ENCODE measurements at places on chromosomes 2 and 18.

- H3K27me3 ChIP-seq: no peaks in the 10 kb centered on the region
- peaks cover 30% of the 10 kb centered on the region for H3K4me1 ChIP-seq
- peak overlapping the region; percentile 56 for H3K27ac ChIP-seq
- DNase-seq: peak; percentile 84
Observed at GRCh38 chr2:29519338-29519925, 402.0 kb downstream of the ALK start.

DNA sequence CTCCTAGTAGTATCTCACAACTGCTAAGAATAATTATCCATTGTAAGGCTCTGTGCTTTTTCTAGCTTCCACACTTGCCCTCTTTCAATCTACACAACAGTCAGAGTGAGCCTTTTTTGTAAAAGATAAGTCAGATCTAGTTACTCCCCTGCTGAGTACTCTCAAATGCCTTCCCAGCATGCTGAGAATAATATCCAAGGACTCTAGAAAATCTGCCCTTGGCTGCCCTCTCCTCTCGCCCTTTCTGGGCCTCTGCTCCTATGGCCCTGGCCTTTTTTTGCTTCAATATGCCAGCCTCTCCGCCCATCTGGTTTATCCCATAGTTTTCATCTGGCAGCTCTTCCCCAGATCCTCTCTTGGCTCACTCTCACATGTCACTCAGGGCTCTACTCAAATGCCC lies 455.9 kb upstream of the UBE2E3 start:
- no peak overlapping the region for H3K4me3 ChIP-seq
- H3K36me3 ChIP-seq: no peaks in the 10 kb centered on the region
- peaks cover 8% of the 10 kb centered on the region for H3K4me1 ChIP-seq
- H3K27ac ChIP-seq: peak overlapping the region; percentile 30

DNA sequence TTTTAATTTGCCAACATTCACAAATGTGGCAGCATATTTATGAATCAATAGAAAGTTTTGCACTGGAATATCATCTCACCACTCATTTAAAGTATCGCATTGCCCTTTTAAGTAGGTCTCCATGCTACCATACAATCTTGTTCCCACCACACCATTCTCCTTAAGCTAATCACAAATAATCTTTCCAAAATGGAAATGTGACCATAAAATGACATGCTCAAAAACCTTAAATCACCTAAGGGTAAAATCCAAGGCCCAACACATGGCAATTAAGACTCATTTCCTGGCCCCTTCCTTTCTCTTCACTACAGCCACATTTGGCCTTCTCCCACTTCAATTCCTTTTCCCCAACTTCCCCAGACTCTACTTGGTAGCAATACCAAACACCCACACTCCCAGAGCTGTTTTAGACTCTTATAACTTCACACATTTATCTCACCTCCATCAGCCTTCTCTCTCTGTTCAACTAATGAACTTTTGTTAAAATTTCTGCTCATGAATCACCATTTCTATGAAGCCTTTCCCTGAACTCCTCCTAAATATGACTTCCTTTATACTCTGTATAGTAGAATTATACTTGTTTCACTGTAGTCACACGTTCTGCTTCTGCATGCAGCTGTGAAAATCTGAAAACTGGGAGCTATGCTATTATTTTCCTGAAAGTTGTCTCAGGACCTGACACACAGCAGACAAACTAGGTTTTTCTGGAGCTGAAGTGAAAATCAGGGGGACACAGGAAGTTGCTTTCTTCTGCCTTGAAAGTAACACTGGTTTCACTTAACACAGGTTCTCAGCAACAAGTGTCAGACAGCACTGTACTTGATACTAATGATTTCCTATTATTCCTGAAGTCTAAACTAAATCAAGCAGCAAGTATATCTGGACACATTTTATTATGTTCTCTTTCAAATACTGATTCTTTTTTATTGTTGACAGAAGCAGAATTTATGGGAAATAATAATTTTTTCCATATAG lies 303.9 kb downstream of the ZEB2 start:
- H3K27ac ChIP-seq: no peak overlapping the region
- DNase-seq: no peak
- no peaks in the 10 kb centered on the region for H3K4me1 ChIP-seq
- H3K4me3 ChIP-seq: no peak overlapping the region
- H3K27me3 ChIP-seq: no peaks in the 10 kb centered on the region
- no peaks in the 10 kb centered on the region for H3K36me3 ChIP-seq

GRCh38 chr2:953975-954686 lies 3.5 kb downstream of the SNTG2 start:
- H3K4me3 ChIP-seq: no peak overlapping the region
- H3K4me1 ChIP-seq: no peaks in the 10 kb centered on the region
- no peaks in the 10 kb centered on the region for H3K36me3 ChIP-seq
- H3K27me3 ChIP-seq: peaks cover 28% of the 10 kb centered on the region

DNA sequence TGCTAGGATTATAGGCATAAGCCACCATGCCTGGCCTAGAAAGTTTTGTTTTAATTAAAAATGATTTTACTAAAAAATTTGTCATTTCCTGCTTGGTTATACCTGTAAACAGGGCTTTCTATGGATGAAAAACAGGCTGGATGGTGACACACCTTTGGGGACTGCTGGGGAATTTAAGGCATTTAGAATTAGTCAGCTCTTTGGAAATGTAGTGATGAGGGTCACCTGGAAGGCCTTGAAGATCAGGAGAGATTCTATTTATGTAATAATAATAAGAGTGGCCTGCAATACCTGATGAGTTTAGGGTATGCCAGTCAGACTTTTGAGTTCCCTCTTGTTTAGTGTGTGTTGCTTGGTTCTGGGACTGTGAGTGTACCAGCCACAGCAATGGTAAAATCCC lies 51.1 kb downstream of the RALBP1 start:
- no peak overlapping the region for H3K27ac ChIP-seq
- no peak overlapping the region for H3K4me3 ChIP-seq
- DNase-seq: no peak
- H3K4me1 ChIP-seq: 0 out of 2 replicates have a peak, but pooled peaks cover 2% of the 10 kb centered on the region
- no peaks in the 10 kb centered on the region for H3K27me3 ChIP-seq
- H3K36me3 ChIP-seq: peaks cover 19% of the 10 kb centered on the region

DNA sequence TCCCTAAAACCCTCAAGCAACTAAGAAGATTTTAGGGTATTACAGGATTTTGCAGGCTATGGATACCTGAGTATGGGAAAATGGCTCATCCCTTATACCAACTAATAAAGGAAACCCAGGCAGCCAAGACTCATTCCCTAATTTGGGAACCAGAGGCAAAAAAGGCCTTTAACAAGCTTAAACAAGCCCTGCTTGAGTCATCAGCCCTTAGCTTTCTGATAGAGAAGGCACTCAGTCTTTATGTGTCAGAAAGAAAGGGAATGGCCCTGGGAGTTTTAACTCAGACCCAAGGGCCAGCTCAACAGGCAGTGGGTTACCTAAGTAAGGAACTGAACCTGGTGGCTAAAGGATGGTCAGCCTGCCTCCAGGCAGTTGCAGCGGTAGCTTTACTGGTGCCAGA lies 96.9 kb upstream of the RMP24 start:
- no peak overlapping the region for H3K27ac ChIP-seq
- H3K27me3 ChIP-seq: no peaks in the 10 kb centered on the region
- DNase-seq: no peak
- no peaks in the 10 kb centered on the region for H3K36me3 ChIP-seq
- no peak overlapping the region for H3K4me3 ChIP-seq

DNA sequence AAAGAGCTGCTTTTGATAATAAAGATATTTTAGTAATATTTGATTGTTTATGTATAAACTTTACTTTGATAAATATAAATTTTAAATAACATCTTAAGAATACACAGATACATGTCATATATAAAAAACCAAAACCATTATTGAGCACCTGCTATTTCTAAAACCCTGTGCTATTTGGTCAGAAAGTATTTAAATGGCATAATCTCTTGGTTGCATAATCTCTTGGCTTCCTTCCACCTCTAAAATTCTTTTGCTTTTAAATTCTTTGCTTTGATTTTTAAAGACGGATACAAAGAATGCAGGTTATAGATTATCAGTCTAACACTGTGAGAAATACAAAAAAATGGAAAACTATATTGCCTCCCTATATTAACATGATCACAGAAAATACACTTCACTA lies 36.9 kb downstream of the ACMSD start:
- no peaks in the 10 kb centered on the region for H3K27me3 ChIP-seq
- no peak overlapping the region for H3K4me3 ChIP-seq
- no peak overlapping the region for H3K27ac ChIP-seq
- no peaks in the 10 kb centered on the region for H3K4me1 ChIP-seq

GRCh38 chr2:47833516-47833968 lies 50.6 kb downstream of the MSH6 start:
- H3K4me3 ChIP-seq: no peak overlapping the region
- no peaks in the 10 kb centered on the region for H3K27me3 ChIP-seq
- no peak for DNase-seq
- H3K27ac ChIP-seq: no peak overlapping the region

DNA sequence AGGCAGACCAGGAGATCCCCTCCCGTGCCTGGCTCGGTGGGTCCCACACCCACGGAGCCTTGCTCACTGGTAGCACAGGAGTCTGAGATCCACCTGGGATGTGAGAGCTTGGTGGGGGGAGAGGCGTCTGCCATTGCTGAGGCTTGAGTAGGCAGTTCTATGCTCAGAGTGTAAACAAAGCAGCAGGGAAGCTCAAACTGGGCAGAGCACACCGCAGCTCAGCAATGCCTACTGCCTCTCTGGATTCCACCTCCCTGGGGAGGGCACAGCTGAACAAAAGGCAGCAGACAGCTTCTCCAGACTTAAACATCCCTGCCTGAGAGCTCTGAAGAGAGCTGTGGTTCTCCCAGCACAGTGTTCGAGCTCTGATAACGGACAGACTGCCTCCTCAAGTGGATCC lies 85.1 kb downstream of the UGP2 start:
- no peak overlapping the region for H3K27ac ChIP-seq
- H3K27me3 ChIP-seq: no peaks in the 10 kb centered on the region
- no peaks in the 10 kb centered on the region for H3K4me1 ChIP-seq
- peaks cover 4% of the 10 kb centered on the region for H3K36me3 ChIP-seq
- DNase-seq: no peak
- H3K4me3 ChIP-seq: no peak overlapping the region

DNA sequence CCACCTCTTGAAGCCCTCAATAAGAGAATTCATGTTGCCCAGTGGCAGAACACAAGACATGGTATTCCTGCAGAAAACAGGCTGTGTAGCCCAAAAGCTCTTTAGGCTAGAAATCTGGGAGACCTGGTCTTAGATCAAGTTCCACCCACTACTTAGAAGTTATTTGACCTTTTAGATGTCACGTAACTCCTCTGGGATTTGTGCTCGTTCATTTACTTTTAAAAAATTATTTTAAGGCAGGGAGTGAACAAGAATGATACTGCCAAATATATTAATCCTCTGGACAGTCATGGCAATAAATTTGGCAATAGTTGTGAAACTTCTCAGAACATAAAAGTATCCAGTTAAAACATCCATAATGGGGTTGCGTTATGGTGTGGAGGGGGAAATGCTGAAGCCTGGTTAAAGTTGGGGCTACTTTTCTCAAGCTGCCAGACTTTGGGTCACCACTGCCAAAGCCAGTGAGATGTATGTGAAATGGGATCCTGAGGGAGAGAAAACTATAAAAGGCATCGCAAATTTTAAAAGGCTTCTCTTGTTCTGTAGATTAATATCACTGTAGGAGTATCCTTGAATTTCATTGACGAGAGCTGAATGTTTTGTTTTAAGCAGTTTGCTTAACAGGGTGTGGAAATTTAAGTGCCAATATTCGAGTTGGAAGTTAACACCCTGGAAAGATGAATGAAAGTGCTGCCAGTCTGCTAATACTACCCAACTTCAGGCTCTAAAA lies 15.8 kb downstream of the DAPL1 start:
- no peaks in the 10 kb centered on the region for H3K4me1 ChIP-seq
- no peak overlapping the region for H3K4me3 ChIP-seq
- no peak for DNase-seq
- H3K36me3 ChIP-seq: no peaks in the 10 kb centered on the region
- H3K27me3 ChIP-seq: peaks cover 6% of the 10 kb centered on the region

DNA sequence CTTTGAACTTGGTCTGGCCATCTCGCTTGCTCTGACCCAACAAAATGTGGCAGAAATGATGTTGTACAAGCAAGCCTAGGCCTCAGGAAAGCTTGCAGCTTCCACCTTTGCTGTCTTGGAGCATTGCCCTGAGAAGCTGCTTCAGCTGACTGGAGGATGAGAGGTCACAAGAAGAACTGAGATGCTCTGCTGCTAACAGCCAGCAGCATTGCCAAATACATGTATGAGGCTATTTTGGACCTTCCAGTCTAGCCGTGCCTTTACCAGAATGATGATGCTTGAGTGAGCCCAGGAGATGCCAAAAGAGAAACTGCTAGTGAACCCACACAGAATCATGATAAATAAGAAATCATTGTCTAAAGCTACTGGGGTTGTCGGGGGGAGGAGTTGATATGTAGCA lies 13.2 kb upstream of the ITGAV start:
- H3K27me3 ChIP-seq: no peaks in the 10 kb centered on the region
- H3K4me1 ChIP-seq: peaks cover 5% of the 10 kb centered on the region
- H3K27ac ChIP-seq: no peak overlapping the region
- no peak overlapping the region for H3K4me3 ChIP-seq

- no peak overlapping the region for H3K4me3 ChIP-seq
- no peaks in the 10 kb centered on the region for H3K36me3 ChIP-seq
- DNase-seq: peak; percentile 66
- peaks cover 8% of the 10 kb centered on the region for H3K4me1 ChIP-seq
- H3K27me3 ChIP-seq: no peaks in the 10 kb centered on the region
Observed at GRCh38 chr2:67272195-67272594, 124.9 kb upstream of the ETAA1 start.

GRCh38 chr18:51151185-51151567 lies 46.3 kb downstream of the MEX3C start:
- H3K27me3 ChIP-seq: no peaks in the 10 kb centered on the region
- no peak overlapping the region for H3K27ac ChIP-seq
- no peaks in the 10 kb centered on the region for H3K4me1 ChIP-seq
- DNase-seq: no peak
- no peaks in the 10 kb centered on the region for H3K36me3 ChIP-seq

GRCh38 chr2:11512431-11512830 lies 21.4 kb upstream of the GREB1 start:
- DNase-seq: no peak
- no peak overlapping the region for H3K27ac ChIP-seq
- H3K4me3 ChIP-seq: no peak overlapping the region

DNA sequence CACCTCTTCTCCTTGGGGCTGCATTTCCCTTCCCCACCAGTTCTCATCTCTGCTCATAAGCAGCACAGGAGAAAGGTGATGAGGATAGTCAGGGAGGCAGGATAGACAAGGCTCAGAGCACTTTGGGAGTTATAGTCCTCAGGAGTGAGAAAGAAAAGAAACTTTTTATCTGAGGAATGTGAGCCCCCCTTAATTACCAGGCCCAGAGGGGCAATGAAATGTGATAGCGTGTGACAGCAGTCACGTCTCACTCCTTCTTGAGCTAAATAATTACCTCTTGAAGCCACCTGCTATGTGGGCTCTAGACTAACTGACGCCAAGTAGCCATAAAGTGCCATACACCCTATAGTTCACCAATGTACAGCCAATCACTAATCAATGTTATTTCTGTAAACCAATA lies 105.8 kb downstream of the SPP2 start:
- no peak overlapping the region for H3K27ac ChIP-seq
- no peaks in the 10 kb centered on the region for H3K36me3 ChIP-seq
- H3K27me3 ChIP-seq: peaks cover 8% of the 10 kb centered on the region
- H3K4me1 ChIP-seq: no peaks in the 10 kb centered on the region
- no peak overlapping the region for H3K4me3 ChIP-seq
- no peak for DNase-seq
